Amygdala (tissue), 56 donors: ENCODE measurements at places on chromosomes 6 and 20.

DNA sequence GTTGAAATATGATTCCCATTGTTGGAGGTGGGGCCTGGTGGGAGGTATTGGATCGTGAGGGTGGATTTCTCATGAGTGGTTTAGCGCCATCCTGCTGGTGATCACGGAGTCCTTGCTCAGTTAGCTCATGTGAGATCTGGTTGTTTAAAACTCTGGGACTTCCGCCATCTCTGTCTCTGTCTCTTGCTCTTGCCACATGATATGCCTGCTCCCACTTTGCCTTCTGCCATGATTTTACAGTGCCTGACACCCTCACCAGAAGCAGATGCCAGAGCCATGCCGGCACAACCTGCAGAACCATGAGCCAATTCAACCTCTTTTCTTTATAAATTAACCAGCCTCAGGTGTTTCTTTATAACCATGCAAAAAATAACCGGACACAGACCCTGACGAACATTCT, 44.7 kb upstream of the ZFP64 start:
- DNase-seq: no peak

- no peak for DNase-seq
These were observed 67.4 kb downstream of the BTBD9 start for GRCh38 chr6:38572186-38572813.

DNA sequence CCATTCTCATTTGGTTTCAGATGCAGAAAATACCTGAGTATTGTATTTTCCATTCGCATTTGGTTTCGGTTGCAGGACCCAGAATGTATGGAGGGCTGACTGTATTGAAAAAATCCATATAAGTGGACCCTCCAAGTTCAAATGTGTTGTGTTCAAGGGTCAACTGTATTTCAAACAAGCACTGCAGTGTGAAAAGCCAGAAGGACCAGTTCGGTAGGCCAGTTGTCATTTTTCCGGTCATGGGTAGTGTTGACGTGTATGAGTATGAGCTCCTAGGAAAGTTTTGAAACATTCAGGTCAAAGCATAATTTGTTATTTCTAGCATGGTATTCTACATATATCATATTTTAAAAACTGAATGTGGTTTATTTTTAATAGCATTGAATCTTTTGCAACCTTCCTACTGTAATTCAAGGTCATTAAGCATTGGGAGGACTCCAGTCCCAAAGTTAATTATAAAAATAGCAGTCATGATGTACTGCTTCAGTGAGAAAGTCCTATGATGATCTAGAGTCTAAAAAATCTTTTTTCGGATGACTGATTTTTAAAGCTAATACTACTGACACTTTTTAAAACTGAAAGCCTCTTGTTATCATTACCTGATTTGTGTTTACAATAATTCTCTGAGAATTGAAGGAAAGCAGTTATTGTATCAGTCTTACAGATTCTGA, 18.9 kb downstream of the NHSL1 start:
- no peak for DNase-seq

DNA sequence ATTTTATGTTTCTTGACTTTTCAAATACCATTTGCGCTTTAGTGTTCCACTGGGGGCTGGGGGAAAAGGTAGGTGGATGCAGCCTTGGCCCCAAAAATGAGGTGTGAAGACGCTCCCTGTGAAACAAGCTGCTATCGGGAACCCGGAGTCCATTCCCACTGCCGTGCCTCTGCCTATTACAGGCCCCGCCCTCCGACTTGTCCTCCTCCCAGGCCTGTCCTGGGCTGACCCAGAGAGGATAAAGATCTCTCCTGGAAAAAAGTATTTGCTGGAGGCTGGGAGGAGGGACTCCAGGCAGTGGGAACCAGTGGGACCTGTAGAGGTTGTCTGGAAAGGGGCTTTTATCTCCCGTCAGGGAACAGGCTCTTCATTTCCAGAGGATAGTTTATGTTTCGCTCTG, 215.0 kb downstream of the SLC24A3 start:
- DNase-seq: no peak

GRCh38 chr6:125732398-125732797, 17.0 kb upstream of the HEY2 start:
- DNase-seq: no peak

DNA sequence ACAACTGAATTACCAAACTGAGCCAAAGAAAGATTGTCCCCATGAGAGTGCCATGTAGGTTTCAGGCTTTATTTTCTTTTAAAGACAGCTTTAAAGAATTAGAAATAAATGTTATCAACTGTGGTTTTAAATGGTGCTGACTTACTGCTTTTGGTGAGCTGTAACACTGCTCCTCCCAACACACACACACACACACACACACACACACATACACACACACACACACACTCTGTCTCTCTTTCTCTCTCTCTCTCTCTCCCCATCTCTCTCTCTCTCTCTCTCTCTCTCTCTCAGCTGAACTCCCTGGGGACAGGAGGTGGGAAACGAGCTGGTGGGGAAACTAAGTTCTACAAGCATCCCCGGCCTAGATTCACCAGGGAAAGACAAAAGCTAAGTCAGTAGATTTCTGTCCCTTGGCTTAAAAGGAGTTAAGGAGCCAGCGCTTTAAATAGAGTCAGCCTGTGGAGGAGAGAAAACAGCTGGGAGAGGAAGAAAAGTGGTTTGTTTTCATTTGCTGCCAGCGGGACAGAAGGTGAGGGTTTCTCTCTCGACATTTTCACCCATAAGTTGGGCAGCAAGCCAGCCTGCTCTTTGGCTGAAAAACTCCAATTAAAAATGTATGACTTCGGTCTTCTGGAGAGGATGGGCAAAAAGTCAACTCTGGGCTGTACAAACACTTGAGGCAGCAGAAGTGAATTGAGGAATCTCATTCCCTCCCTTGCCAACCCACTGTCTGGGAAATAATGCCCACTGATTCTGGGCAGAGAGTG, 27.4 kb downstream of the CBLN4 start:
- DNase-seq: no peak

- no peak for DNase-seq
These were observed 25.5 kb downstream of the AMD1 start for GRCh38 chr6:110900028-110900598.

DNA sequence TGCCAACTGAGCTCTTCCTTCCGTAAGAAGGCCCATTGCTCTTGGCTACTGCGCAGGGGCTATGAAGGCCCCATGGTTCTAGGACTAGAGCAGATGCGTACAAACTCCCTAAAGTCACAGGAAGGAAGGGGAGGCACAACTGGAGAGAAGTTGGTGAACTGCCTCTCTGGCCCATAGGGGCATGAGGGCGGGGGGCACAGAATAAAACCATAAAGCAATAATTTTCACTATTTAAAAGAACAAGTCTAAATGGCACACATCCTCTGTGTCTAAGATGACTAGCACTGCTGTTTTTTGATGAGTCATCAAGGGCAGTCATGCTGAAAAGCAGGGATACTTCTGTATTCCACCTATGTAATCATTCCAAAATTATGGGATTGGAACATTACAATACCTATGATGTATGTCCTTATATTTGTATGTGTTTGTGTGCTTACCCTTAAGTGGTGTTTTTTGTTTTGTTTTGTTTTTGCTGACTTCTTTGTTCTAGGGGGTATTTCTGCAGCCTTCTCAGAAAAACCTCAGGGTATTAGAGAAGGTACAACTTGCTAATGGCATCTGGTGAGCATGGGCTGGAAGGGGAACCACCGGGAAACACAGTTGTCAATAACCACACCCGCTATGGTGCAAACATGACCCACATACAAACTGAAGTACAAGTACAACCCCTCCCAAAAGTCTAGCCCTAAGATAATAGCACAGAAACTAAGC, 36.9 kb downstream of the B4GALT5 start:
- DNase-seq: no peak

DNA sequence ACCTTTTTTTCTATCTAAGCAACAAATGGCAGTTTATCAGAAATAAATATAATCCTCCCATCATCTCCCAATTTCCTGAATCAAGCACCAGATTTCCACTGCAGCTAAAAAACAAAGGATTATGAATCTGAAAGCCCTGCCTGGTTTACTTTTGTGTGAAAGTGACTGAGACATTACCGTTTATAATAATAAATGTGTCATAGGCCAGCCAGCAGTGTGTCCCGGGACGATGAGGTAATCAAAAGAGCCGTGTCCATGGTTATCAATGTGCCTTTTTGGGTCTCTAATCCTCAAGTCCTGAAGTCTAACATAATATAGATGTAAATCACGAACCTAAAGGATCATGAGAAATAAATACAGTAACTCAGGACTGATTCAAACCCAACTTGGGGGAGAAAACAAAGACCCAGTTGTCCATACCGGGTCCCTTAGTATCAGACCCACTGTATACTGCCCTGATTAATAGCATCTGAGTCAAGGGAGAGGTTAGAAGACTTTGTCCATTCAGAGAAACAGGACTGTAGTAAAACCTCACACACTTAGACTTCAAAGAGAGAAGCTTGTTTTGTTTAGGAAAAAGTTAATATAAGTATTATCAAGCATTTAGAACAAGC, 149.1 kb downstream of the SASH1 start:
- no peak for DNase-seq

DNA sequence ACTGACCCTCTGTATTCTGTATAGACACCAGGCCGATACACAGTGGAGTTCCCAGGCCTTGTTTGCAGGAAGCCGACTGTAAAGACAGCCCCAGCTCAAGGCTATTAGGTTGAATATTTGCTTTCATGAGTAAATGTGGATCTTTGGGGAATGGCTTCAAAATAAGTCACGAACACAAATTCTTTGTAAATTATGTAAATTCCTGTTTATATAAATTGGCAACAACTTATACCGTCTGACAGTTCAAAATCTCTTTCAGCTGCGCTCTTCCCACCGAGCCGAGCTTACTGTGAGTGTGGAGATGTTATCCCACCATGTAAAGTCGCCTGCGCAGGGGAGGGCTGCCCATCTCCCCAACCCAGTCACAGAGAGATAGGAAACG, 24.7 kb downstream of the EDN3 start:
- DNase-seq: no peak
